ENCODE measurements at places on chromosomes 12 and 14.
A peak's percentile ranks its signal among the peaks of the same experiment; 100 is the strongest.

DNA sequence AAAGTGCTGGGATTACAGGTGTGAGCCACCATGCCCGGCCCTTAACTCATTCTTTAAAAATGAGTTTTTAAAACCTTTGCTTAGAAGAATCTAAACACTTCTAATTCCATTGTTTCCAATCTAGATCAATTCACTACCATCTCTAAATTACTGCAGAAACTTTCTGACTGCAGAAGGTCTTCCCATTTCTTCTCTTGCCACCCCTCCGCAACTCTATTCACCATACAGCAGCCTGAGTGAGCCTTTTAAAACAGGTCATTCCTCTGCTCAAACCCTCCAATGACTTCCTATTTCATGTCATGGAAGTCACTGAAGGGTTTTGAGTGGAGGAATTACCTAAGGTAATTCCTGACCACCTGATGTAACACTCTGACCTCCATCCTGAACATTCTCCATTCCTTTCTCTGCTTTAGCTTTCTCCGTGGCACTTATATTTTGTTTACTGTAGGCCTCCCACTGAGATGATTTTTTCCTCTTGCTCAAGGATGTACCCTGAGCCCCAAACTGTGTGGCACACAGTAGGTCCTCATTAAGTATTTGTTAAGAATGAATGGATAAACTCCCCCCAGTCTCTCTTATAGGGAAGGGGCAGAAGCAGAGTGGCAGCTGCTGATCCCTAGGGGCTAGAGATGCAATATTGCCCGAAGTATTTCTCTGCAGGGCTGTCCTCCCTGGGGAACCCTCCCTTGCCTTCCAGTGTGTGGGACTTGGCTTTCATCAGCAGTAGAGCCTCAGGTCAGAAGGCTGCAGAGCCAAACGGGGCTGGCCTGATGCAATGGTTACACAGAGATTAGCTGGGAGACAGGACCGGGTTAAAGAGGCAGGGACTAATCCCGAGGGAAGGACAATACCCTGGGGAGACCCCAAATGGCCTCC is 1.2 kb downstream of the DDIT3 start:
- no peak for DNase-seq

- no peak for DNase-seq
Observed at GRCh38 chr12:50248883-50249282, 34.4 kb downstream of the LIMA1 start.

GRCh38 chr12:91422127-91422526 is 239.5 kb upstream of the DCN start:
- no peak for DNase-seq

- no peak for DNase-seq
Observed at GRCh38 chr14:55370883-55371455, 40.7 kb downstream of the ATG14 start.

GRCh38 chr12:29614694-29615325 is 117.3 kb upstream of the OVCH1 start:
- DNase-seq, result no peak

GRCh38 chr12:99147130-99147529 is 500.4 kb upstream of the GARIN6 start:
- DNase-seq, result no peak

DNA sequence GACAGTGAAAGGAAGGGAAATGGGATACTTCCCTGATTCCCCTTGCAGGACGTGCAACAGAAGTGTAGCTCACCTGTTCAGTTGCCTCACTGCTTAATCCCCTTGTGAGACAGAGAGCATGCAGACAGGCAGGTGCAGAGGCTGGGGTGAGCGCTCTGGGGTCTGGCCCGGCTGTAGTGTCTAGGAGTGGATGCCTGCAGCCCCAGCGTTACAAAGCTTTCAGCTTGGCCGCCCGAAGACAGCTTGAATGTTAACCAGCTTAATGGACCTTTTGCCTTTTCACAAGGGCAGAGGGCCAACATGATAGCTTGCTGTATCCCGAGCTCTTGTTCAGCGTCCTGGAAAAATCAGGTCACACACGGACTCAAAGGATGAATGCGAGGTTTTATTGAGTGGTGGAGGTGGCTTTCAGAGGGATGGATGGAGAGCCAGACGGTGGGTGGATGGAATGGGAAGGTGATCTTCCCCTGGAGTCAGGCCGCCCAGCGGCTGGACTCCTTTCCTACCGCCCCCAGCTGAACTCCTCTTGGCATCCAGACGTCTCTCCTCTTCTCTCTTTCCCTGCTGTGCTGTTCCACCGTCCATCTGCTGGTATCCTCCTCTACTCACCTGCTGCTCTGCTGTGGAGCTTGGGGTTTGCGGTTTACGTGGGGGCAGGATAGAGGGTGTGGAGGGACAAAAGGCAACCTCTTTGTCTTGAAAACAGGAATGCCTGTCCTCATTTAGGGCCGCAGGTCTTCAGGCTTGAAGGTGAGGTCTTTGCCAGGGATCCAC is 86.2 kb upstream of the RESF1 start:
- DNase-seq, result no peak

DNA sequence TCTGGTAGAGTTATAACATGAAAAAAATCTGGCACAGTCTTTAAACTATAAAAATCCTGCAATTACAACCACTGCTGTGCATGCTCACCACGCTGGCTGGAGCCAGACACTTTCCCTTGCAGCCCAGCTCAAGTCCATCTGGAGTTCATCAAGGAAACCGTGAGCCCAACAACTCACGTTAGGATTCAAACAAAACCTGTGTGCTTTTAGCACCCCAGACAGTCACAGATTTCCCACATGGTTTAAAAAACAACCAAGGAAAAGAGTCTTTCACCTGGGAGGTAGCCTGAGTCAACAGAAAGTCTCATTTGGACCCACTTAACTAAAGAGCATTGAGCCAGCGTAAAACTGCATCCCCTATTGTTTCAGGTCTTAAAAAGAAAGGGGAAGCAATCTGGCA is 4.7 kb downstream of the LRIG3 start:
- DNase-seq, result peak; percentile 58

- DNase-seq, result no peak
Observed at GRCh38 chr12:30019366-30020140, 235.8 kb upstream of the TMTC1 start.

DNA sequence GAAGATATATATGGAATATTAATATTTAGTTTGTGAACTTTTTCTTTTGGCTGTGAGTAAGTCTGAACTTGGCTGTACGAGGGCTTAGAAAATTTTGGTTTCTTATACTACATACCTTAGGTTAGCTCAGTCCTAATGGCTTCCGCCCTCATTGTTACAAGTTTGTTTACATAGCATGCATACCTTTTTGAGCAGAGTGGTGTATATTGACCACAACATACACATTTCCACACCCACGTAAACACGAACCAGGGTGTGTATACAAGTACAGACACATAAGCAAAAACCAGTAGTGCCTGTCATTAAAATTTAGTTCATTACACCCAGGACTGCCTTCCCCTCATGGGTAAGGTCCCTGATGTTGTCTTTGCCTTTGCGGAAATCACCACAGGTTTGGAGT is 230.2 kb upstream of the RGS6 start:
- no peak for DNase-seq

DNA sequence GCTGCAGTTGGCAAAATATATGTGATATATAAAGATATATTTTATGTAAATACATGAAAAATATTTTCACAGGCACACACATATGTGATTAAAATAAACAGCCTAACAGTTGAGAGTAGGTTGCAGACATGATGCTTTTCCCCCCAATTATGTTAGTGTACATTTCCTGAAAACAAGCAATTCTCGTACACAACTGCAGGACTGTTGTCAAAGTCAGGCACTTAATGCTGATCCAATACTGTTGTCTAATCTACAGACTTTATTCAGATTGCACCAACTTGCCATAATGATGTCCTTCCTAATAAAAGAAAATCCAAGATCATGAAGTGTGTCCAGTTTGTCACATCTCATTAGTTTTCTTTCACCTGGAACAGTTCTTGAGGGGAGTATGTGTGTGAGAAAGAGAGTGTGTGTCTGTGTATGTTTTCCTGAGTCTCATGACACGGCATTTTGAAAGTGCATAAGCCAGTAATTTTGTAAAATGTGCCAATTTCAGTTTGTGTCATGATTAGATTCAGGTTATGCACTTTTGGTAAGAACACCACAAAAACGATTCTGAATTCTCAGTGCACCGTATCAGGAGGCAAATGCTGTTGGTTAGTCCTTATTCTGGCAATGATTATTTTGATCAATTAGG is 16.5 kb upstream of the SEL1L start:
- no peak for DNase-seq

- DNase-seq, result no peak
Observed at GRCh38 chr12:44367136-44367535, 509.0 kb downstream of the NELL2 start.

DNA sequence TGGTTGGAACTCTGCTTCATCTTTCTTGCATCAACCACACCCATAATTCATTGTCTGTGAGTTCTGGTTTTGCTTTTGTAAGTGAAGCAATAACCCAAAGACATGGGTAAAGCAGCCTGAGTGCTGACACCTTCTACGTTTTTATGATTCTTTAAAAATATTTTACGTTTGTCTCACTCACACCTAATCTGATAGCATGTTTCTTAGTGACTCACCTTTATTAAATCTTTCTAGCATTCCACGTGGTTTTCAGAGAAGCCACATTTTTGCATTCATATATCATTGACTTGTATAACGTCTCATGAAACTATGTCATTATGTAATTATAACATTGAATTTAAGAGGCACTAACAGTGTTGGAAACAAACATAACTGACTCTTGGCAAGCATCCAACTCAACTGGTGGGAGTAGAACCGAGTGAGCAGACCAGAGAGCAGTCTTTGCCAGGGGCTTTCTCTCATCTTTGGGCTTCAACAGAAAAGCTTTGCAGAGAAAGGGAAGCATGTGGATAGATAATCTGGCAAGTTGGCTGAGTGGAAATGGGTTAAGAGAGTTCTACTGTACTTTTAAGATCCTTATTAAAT is 118.8 kb downstream of the TPH2 start:
- DNase-seq, result no peak

GRCh38 chr12:104064842-104065427 is 604 bp downstream of the HCFC2 start:
- no peak for DNase-seq

GRCh38 chr14:101098177-101098576 is 194.7 kb upstream of the RTL1 start:
- DNase-seq, result no peak

GRCh38 chr12:119423285-119423684 is 88.8 kb downstream of the CCDC60 start:
- DNase-seq, result no peak

DNA sequence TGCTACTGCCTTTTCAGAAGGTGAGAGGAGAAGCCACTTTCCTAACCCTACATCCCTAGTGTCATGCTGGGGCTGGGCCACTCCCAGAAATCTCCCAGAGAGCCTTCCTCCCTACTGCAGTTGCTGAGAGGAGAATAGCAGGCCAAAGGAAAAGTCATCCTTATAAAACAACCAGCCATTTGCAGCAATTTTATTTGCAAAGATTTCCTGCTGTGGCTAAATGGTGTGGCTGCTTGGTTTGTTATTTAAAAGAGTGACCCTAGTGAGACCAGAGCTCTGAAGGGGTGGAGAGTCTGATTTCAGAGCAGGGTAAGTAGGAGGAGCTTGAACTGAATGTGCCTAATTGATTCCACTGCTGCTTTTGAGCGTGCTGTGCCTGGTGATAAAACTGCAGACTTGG is 232.0 kb downstream of the GRIN2B start:
- DNase-seq, result no peak

- DNase-seq, result peak; percentile 8
Observed at GRCh38 chr12:20549108-20549719, 145.9 kb upstream of the SLCO1C1 start.

DNA sequence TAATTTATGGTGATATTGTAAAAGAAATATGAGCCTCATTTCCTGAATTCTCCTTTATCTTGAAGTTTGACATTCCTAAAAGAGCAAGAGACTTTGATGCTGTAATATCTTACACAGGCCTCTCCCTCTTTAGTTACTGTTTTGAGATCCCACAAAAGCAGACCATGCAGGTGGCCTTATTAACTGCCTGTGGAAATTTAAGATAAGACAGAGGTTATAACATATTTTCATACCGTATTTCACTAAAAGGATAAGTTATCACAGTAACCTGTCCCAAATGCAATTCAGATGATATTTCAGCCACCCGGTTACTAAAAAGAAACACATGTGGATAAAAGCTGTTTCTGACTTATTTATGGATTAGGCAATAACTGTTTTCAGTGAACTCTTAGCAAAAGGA is 150.1 kb downstream of the NAV3 start:
- DNase-seq, result no peak

GRCh38 chr12:99609455-99610181 is 37.9 kb upstream of the GARIN6 start:
- no peak for DNase-seq

GRCh38 chr12:56862264-56862663 is 71.9 kb downstream of the SDR9C7 start:
- DNase-seq, result no peak

DNA sequence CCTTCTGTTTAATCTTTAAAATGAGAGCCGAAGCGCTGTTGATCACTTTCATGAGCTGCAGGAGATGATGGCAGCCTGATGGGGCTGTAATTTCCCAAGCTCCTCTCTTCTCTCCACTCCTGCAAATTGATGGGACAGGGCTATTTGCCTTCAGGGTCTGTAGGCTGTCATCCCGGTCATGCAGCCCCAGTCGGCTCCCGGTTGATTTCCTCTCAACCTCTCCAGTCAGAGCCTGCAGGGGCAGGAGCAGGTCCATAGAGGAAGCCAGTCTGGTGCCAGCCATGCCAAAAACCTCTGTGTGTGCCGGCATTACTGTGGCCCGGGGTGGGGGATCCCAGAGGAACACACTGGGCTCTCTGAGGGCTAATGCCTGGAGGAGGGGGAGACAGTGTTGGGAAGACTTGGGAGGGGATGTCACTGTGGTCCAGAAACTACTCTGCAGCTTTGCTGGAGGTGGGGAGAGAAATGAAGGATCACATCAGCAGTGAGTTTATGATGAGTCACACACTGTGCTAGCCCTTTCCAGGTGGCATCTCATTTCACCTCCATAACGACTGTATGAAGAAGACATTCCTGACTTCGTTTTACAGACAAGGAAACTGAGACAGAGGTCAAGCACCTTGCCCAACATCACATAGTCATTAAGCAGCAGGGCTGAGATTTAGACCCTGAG is 46.5 kb upstream of the PRIMA1 start:
- no peak for DNase-seq

- DNase-seq, result no peak
Observed at GRCh38 chr12:109728921-109729320, 15.3 kb downstream of the FAM222A start.

DNA sequence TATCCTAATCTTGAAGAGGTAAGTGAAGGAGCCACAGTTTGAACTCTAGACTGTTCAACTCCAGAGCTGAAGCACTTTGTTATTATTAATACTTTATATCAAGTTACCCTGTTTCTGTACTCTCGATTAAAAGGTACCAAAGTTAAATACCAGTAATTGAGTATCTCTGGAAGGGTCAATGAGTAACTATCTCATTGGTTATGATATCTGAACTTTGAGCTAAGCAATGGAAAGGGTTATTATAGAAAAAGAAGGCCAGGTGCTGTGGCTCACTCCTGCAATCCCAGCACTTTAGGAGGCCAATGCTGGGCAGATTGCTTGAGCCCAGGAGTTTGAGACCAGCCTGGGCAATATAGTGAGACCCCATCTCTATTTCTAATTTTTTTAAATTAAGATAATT is 9.9 kb downstream of the TMEM19 start:
- no peak for DNase-seq

- no peak for DNase-seq
Observed at GRCh38 chr14:74507840-74508239, 14.3 kb downstream of the ISCA2 start.

- no peak for DNase-seq
Observed at GRCh38 chr14:33794791-33795305, 156.0 kb downstream of the EGLN3 start.

All from astrocyte of the cerebellum (primary cell).